Spleen (tissue), 13 donors: ENCODE measurements at places on chromosomes 13 and 19. TPM values are rescaled to one million over a fixed set of nuclear protein-coding genes. Genes with fewer than 3 reads are reported as not detected.

DNA sequence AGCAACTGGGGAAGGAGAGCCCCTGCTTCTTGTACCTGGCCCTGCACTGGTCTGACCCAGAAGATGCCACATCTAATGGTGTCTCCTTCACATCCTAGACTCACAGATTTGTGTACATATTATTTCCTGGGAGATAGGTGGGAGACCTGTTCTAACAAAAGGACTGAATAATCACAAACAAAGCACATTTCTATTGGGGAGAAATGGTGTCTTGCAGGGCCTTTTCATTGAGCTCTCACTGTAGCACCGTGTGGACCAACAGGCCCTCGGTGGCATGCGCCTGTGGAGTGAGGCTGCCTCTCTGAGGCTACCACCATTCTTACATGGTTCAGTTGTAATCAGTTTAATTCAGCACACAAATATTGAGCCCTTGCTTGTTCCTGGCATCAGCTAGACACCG is 989 bp upstream of the SACS start:
- no peak overlapping the region for H3K4me3 ChIP-seq
- H3K27ac ChIP-seq, result no peak overlapping the region
- DNase-seq, result no peak
- no peaks in the 10 kb centered on the region for H3K36me3 ChIP-seq
- no peaks in the 10 kb centered on the region for H3K27me3 ChIP-seq
- no peaks in the 10 kb centered on the region for H3K4me1 ChIP-seq

GRCh38 chr19:8511573-8512101 is 2.3 kb downstream of the ZNF414 start:
- DNase-seq, result peak; percentile 79
- H3K27ac ChIP-seq, result no peak overlapping the region
- no peaks in the 10 kb centered on the region for H3K27me3 ChIP-seq
- no peaks in the 10 kb centered on the region for H3K36me3 ChIP-seq
- no peak overlapping the region for H3K4me3 ChIP-seq
- peaks cover 43% of the 10 kb centered on the region for H3K4me1 ChIP-seq

FRY gene
- 20.6 TPM for total RNA-seq

MRPS31 gene
- 16.8 TPM for total RNA-seq

GRCh38 chr19:54523403-54523802 is 20.8 kb downstream of the LAIR2 start:
- H3K4me1 ChIP-seq, result peaks cover 10% of the 10 kb centered on the region
- no peak overlapping the region for H3K27ac ChIP-seq
- H3K36me3 ChIP-seq, result no peaks in the 10 kb centered on the region
- no peak overlapping the region for H3K4me3 ChIP-seq
- no peaks in the 10 kb centered on the region for H3K27me3 ChIP-seq
- no peak for DNase-seq

DNA sequence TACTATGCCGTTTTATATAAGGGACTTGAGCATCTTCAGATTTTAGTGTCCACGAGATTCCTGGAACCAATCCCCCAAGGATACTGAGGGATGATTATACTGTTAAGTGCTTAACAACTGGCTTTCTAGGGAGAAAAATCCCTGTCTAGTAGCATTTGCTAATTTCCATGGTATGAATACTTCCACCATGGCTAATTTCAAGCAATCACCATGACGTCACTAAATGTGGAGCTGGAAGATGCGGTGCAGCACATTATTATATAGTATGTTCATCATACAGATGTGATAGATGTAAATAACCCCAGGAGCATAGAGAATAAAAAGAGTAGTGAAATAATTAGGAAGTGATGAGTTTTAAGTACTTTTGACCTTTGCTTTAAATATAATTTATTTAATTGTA is 72.7 kb downstream of the SIAH3 start:
- no peaks in the 10 kb centered on the region for H3K4me1 ChIP-seq
- H3K27ac ChIP-seq, result no peak overlapping the region
- H3K4me3 ChIP-seq, result no peak overlapping the region
- DNase-seq, result no peak

GRCh38 chr13:74528734-74529513 is 394.7 kb upstream of the KLF12 start:
- H3K27ac ChIP-seq, result no peak overlapping the region
- H3K36me3 ChIP-seq, result no peaks in the 10 kb centered on the region

ZNF414 gene
- 31.0 TPM for total RNA-seq

- no peak for DNase-seq
- no peak overlapping the region for H3K4me3 ChIP-seq
- no peak overlapping the region for H3K27ac ChIP-seq
- no peaks in the 10 kb centered on the region for H3K27me3 ChIP-seq
- H3K4me1 ChIP-seq, result no peaks in the 10 kb centered on the region
- no peaks in the 10 kb centered on the region for H3K36me3 ChIP-seq
These were observed 407.3 kb downstream of the DACH1 start for GRCh38 chr13:71459708-71460107.

DNA sequence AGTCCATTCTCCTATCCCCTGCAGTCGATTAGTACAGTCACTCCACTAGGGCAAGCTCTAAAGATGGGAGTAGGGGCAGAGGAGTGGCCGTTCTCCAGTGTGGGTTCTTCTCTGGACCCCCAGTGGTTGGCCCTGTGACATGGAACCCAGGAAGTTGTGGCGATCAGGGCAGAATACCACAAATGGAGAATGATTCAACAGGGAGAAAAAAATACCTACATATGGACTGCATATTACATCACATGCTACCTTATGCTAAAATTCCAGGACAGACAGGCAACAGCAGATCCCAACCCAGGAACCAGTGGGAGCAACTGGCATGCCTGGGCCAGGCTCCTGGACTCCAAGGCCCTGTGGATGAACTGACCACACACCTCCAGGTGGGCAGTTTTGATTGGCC is 20.4 kb downstream of the POU2F2 start:
- H3K4me1 ChIP-seq, result peaks cover 66% of the 10 kb centered on the region
- no peak overlapping the region for H3K4me3 ChIP-seq
- no peaks in the 10 kb centered on the region for H3K27me3 ChIP-seq
- no peak for DNase-seq

HCST gene
- total RNA-seq, result 31.5 TPM

GPR32 gene
- not detected for total RNA-seq

GRCh38 chr13:46860722-46861121 is 36.1 kb downstream of the HTR2A start:
- no peaks in the 10 kb centered on the region for H3K36me3 ChIP-seq
- H3K27ac ChIP-seq, result no peak overlapping the region
- DNase-seq, result no peak
- H3K4me1 ChIP-seq, result peaks cover 6% of the 10 kb centered on the region
- H3K27me3 ChIP-seq, result no peaks in the 10 kb centered on the region

DNA sequence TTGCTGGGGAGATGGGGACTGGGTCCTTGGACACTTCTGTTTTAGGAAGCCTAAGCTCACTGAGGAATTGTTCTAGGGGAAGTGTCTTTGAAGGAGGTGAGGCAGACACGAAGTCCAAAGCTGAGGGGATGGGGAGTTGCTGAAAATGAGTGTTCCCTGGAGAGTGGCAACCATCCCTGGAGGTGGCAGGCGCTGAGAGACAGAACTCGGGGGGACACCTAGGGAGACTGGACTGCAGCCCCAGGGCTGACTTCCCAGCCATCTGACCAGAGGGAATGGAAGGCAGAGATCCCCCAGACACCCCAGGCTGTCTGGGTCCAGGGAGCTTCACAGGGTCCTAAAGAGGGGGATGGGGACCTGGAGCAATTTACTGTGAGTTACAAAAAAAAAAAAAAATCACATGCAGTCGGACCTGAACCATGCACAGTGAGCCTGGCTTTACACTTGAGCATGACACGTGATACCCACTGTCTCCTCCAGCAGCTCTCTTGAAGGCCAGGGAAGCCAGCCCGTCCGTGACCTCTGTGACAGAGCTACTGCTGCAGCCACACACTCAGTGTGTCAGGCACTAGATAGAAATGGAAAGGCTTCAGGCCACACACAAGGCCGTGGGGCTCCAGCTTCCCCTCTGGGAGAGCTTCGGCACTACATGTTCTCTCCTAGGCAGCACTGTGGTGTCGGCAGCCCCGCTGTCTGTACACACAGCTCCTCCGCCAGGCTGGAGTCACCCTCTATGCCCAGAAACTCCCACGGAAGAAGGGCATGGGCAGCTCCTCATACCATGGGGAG is 77.1 kb upstream of the KCTD15 start:
- DNase-seq, result peak; percentile 37
- no peak overlapping the region for H3K27ac ChIP-seq
- H3K4me1 ChIP-seq, result no peaks in the 10 kb centered on the region
- H3K27me3 ChIP-seq, result no peaks in the 10 kb centered on the region
- no peaks in the 10 kb centered on the region for H3K36me3 ChIP-seq

GRCh38 chr19:18606281-18607225 is at the start of gene CRLF1:
Gene CRLF1 (minus strand): TSS chr19:18606799. CDS start chr19:18606656, 143 bp downstream.
- H3K27ac ChIP-seq, result no peak within 1 kb of the TSS
- peaks cover 80% of the 10 kb centered on the region for H3K27me3 ChIP-seq
- H3K36me3 ChIP-seq, result no peaks in the 10 kb centered on the region
- peaks cover 63% of the 10 kb centered on the region for H3K4me1 ChIP-seq

DNA sequence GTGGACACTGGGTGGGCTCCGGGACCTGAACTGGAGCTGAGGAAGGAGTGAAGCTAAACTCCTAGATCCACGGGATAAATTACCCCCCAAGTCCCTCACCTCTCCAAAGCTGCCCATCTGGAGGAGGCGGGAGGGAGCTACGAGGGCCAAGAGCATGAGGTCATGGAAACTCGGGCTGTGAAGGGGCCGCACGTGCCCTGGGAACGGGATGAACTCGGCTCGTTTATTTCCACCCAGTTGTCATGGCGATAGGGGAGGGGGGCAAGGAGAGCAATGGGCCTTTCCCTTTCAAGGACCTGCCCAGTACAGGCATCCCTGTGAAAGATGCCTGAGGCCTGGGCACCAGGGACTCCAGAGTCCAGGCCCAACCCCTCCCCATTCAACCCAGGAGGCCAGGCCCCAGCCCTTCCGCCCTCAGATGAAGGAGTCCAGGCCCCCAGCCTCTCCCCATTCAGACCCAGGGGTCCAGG is 3.8 kb downstream of the PPP1R12C start:
- DNase-seq, result no peak
- no peak overlapping the region for H3K4me3 ChIP-seq
- peaks cover 60% of the 10 kb centered on the region for H3K36me3 ChIP-seq
- no peak overlapping the region for H3K27ac ChIP-seq

PGLYRP1 gene
- total RNA-seq, result 13.4 TPM

CERS1 gene
- 0.16 TPM for total RNA-seq

GRCh38 chr13:20977394-20977793 is 74.8 kb upstream of the XPO4 start:
- H3K4me3 ChIP-seq, result no peak overlapping the region
- DNase-seq, result no peak
- H3K36me3 ChIP-seq, result peaks cover 24% of the 10 kb centered on the region
- H3K4me1 ChIP-seq, result no peaks in the 10 kb centered on the region
- no peak overlapping the region for H3K27ac ChIP-seq
- no peaks in the 10 kb centered on the region for H3K27me3 ChIP-seq

KASH5 gene
- not detected for total RNA-seq

ZNF350 gene
- 20.2 TPM for total RNA-seq

CATSPERD gene
- not detected for total RNA-seq
